ENCODE measurements at places on chromosomes 12 and 14.

GRCh38 chr12:130520784-130521183 is 183.1 kb downstream of the PIWIL1 start:
- DNase-seq, result no peak

DNA sequence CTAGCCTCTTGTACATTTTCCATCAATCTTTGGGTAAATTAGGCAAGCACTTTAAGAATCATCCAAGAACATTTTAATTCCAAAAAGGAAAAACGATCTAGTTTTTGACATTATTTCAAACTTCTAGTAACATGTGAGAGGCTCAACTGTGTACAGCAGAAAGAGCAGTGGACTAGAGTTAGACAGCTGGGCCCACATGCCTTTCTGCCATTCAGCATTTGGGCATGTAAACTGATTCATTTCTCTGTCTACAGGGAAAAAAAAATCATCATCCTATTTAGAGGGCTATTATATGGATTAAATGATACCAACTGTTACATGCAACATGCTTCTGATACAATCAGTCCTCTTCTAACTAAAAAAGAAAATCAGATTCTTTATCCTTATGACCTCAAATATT is 17.7 kb downstream of the ATP2B1 start:
- no peak for DNase-seq

- no peak for DNase-seq
Measured at GRCh38 chr12:20460956-20461355, 92.6 kb downstream of the PDE3A start.

GRCh38 chr12:24038211-24038997 is 88.9 kb upstream of the SOX5 start:
- no peak for DNase-seq

DNA sequence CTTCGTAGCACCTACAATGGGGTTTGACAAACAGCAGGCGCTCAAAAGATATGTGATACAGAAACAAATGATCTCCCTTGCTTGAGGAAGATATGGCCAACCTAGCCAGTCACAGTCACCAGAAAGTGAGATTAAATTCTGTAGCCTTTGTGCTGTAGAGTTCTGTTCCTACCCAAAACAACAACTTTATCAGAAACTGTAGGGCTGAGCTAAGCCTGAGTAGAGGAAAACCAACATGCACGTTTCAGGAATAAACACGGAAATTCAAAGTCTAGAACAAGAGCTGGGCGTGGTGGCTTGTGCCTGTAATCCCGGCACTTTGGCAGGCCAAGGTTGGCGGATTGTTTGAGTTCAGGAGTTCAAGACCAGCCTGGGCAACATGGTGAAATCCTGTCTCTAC is 23.0 kb downstream of the AICDA start:
- DNase-seq, result no peak

DNA sequence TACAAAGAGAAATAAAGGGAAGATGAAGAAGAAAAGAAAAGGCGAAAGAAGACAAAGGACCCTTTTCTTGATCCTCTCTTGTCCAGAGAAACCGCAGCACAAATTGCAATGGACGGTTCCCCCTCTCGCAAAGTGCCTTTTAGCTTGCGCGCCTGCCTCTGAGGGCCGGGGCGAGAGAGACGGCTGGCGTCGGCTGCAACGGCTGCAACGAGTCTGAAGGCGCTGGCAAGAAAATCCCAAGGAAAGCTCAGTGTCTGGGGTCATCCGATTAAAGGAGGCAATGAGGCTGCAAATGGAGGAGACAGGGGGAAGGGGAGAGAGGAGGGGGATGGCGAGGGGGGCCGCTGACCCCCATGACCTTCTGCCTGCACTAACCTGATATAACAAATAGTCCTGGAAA is 671.5 kb downstream of the MED13L start:
- no peak for DNase-seq

DNA sequence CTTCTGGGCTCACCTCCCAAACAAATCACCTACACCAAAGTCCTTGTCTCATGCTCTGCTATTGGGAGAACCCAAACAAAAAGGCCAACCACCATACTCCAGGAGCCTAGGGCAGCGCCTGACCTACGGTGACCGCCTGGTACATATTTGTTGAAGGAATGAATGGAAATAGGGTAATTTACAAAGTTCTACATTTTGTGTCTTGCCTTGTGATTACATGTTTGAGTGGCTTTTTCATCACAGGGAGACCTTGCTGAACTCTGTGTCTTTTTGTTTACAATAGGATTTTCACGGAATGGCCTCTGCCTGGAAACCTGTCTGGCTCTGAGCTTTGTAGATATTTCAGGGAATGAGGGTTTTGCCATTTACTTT is 11.3 kb upstream of the PRIMA1 start:
- DNase-seq, result no peak

DNA sequence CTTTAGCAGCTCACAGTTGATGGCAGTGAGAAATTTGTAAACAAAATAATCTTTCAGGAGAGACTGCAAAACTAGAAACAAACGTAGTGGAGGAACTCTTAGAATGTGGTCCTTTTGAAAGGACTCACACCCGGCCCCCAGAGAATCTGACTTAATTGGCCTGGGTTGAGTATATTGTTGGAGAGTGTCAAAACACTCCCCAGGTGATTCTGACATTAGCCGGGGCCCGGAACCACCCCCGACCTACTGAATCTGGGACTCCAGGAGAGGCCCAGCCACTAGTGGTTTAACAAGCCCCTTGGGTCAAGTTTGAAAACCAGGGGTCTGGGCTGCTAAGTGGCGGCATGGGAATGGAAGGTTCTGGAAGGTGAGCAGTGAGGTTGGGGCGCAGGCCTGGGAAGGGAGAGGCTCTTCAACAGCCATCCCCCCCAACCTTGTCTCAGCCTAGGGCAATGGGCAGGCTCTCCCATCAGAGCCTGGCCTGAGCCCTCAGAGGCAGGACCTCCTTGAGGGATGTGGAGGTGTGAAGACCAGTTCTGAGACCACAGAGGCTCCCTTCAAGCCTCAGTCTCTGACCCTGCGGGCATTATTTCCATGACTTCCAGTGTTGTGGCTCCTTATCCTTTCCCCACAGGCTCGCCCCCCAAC is 1.1 kb upstream of the ELK3 start:
- DNase-seq, result no peak

- no peak for DNase-seq
Measured at GRCh38 chr12:98738539-98738938, 93.4 kb downstream of the APAF1 start.

GRCh38 chr12:88360343-88360742 is 218.2 kb downstream of the TMTC3 start:
- DNase-seq, result no peak
